ENCODE measurements at places on chromosomes 7 and 10.

GRCh38 chr10:2933519-2933918 is 133.8 kb upstream of the PFKP start:
- DNase-seq = no peak

DNA sequence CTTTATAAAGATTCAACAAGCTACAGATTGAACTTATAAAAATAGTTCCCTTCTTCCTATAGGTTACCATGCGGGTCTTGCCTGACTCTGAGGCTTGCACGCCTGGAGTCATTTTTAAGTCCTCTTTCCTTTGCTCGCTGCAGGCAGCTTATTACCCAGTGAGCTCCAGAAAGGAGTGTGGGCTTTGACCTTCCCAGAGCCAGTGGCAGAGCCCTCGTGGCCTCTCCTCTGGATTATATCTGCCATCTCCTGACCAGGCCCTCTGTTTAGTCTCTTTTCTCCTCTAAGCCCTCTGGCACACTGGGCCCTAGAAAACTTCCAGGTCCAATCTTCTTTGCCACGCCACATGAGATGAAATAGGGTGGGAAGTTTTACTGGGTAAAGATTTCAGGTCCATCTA is 39.9 kb upstream of the EZH2 start:
- DNase-seq = no peak

DNA sequence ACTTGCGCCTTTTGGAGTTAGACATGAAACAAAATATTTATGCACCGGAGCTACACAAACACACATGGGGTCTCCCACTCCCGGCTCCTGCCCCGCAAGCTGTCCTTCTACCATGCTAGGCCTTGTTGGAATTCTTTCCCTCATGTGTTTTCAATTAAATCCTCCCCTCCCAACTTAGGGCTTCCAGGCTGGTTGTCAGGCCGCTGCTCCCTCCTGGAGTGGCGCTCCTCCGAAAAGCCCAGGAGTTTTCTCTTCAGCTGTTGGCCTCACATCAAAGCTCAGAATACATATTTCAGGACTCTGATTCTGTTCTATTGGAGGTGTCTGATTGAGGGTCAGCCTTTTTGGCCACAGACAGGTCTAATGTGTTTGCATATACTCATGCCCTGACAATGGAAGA is 113.3 kb downstream of the FANK1 start:
- DNase-seq = no peak

- no peak for DNase-seq
Observed at GRCh38 chr10:127298381-127298780, 102.0 kb upstream of the INSYN2A start.

DNA sequence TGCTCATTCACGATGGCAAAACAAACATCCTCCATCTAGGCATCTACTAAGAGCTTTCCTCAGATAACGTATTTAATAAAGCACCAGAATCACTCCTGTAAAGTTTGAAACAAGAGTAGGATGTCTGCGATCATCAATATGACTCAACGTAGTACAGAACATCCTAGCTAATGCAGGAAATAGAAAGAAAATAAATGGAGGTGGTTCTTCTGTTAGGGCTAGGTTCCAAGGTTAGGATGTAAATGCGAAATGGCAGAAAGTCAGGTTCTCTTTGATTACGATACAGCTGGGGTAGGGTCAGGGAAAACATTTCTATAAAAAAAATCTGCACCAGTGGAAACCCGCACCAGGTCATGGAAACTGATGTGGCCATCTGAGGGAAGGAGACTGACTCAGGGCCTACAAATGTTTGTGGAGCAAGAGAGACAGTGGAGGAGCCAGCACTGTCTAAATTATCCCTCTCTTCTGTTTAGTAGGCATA is 29.1 kb downstream of the CCDC6 start:
- DNase-seq = no peak

DNA sequence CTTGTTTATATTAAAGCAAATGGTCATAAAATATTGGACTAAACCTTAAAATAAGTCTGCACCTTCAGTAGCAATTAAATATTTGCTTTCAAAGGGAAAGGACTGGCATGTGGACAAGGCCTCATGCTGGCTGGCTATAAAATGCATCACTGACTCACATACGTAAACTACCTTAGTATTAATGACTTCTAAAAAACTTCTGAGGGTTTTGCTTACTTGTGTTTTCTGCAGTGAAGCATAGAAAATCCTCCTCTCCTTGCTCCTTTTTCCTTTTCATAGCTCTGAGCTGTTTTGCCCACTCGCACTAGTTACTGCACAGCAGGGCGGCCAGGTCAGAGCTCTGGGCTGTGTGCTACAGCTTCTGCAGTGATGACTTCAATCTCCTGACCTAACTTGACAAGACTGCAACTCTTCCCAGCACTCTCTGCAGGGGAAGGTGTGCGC is 82.3 kb downstream of the CUL2 start:
- no peak for DNase-seq

DNA sequence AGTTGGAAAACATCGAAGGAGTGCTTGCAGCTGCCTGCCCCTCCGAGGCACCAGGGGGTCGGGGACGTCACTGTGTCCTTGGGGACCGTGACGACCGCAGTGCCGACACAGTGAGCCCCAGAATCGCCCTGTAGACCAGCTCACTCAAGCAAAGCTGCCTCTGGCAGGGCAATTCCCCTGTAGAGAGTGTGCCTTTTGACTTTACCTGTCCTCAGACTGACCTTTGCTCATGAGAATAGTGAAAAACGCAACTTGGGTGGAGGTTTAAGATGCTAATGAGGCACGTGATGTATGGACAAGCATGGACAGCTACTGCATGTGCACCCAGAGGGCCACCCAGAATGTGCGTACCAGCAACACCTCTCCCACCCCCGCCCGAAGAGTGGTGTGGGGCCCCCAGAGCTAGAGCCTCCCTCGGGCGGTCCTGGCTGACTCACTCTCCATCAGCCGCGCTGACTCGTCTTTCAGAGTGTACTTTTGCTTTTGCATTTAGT is 271.9 kb downstream of the ADARB2 start:
- DNase-seq = peak; percentile 55

DNA sequence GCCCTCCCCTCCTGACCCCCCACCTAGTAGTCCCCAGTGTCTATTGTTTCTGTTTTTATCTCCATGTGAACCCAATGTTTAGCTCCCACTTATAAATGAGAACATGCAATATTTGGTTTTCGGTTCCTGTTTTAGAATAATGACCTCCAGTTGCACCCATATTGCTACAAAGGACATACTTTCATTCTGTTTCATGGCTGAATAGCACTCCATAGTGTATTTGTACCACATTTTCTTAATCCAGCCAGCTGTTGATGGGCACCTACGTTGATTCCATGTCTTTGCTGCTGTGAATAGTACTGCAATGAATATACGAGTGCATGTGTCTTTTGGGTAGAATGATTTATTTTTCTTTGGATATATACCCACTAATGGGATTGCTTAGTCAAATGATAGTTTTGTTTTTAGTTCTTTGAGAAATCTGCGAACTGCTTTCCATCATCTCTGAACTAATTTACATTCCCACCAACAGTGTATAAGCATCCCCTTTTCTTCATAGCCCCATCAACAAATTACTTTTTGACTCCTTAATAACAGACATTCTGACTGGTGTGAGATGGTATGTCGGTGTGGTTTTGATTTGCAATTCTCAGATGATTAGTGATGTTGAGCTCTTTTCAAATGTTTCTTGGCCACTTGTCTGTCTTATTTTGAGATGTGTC is 128.4 kb upstream of the PHYHIPL start:
- no peak for DNase-seq

DNA sequence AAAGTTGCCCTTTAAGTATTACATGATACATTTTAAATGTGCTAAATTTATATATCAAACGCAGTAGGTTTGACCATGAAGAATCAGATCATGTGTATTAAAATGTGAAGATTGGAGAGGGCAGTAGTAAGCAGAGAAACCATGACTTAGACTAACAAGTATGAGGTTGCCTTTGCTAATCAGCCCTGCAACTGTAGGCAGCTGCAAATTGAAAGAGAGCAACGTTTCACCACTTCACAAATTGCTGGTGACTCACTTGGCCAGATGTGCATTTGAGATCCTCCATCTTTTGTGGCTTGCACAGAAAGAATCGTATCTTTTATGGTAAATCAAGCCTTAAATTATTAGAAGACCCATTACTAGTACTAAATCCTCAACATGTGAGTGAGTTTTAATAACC is 10.1 kb upstream of the SEMA3A start:
- no peak for DNase-seq

DNA sequence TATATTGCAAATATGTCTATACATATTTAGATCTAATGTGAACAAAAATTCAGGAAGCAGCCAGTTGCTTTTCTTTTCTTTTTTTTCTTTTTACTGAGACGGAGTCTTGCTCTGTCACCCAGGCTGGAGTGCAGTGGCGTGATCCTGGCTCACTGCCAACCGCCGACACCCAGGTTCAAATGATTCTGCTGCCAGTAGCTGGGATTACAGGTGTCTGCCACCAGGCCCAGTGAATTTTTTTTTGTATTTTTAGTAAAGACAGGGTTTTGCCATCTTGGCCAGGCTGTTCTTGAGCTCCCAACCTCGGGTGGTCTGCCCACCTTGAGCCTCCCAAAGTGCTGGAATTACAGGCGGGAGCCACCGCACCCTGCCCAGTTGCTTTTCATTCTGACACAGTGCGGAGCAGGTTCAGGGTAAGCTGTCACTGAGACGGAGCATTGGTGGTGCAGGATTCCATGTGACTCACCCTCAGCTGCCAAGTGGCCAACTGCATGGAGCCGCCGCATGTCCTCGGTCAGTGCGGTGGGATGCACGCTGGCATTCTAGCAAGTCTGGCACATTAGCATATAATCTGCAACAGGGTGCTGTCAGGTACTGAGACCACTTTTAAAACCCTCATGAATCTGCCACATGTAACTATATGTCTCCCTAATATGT is 362.7 kb downstream of the DNAJB6 start:
- no peak for DNase-seq

DNA sequence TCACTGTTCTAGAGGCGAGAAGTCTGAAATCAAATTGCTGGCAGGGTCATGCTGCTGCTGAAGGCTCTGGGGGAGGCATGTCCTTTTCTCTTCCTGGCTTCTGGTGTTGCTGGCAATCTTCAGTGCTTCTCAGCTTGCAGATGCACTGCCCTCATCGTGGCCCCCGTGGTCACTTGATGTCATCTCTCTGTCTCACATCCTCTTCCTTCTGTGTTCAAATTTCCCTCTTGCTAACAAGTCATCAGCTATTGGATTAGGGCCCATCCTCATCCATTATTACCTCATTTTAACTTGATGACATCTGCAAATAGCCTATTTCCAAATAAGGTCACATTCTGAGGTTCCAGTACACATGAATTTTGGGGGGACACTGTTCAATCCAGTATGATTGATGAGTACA is 36.6 kb upstream of the SRGN start:
- no peak for DNase-seq

GRCh38 chr7:151256410-151257045 is 8.0 kb upstream of the SMARCD3 start:
- no peak for DNase-seq

DNA sequence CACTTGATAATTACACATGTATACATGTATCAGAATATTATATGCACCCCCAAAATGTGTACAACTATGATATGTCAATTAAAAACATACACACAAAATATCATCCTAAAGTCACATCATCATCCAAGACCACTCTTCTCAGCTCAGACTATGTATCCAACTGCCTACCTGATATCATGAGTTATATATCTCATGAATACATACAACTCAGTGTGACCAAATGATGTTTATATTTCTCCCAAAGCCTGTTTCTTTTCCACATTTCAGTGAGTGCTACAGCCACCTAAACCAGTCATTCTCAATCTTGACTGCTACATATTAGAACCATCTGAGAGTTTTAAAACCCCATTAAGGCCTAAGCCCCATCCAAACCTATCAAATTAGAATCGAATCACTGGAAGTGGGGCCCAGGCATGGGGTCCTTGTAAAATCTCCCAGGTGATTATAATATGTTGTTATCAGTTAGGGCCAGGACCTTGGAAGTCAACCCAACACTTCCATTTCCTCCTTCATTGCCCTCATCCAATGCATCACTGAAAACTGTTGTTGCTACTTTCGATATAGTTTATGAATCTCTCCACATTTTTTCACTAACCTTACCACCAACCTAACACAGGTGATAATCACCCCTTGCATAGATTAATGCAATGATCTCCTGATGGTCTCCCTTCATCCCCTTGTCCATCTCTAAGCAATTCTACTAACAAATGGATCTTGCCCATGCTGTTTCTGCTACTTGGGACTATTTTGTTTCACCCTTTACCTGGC is 53.8 kb upstream of the ITGB8 start:
- no peak for DNase-seq

DNA sequence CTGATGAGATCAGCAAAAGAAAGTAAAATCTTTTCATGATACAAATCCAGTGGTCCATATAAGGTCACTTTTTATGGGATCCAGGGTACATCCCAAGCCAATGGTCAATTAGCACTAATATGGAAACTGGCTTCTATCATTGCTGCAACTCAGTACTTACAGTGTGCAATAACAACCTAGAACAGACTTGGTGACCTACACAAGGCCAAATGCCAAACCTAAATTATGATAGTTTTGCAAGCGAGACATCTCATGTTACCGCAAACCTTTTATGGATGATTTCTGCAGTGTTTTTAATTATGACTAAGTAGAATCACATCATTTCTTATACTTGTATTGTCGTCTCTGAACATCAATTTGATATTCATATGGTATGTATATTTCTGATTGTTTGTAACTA is 583.5 kb upstream of the SEMA3D start:
- no peak for DNase-seq

- no peak for DNase-seq
Observed at GRCh38 chr7:82481499-82482097, 38.0 kb upstream of the CACNA2D1 start.

GRCh38 chr7:94417306-94417705 is 22.6 kb downstream of the COL1A2 start:
- no peak for DNase-seq

DNA sequence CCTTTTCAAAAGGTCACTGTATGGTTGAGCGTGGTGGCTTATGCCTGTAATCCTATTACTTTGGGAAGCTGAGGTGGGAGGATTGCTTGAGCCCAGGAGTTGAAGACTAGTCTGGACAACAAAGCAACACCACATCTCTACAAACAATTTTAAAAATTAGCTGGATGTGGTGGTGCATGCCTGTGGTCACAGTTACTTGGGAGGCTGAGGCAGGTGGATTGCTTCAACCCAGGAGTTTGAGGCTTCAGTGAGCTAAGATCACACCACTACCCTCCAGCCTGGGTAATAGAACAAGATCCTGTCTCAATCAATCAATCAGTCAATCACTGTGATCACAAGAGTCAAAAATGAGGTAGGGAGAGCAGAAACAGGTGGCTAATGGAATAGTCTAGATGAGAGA is 97.0 kb downstream of the SUGCT start:
- DNase-seq = no peak

DNA sequence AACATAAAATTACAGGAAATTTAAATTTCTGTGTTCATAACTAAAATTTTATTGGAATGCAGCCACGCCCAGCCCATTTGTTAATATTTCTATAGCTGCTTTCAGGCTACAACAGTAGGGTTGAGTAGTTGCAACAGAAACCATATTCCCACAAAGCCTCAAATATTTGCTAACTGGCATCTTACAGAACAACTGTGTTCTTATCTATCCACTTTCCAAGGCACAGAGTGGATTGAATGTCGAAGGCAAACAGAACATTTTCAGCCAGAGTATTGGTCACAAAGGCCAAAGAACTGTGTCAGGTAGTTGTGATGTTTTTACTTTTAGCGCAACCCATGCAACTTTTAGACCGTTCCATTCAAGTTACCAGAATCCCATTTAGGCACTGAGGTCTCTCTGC is 51.1 kb upstream of the OPN4 start:
- no peak for DNase-seq

Data from GM12892 (cell line).